ENCODE measurements at places on chromosomes 4 and X. TPM values are rescaled to one million over a fixed set of nuclear protein-coding genes. Genes with fewer than 3 reads are reported as not detected.
A peak's percentile ranks its signal among the peaks of the same experiment; 100 is the strongest.

- DNase-seq, result no peak
Measured at GRCh38 chr4:117831060-117831683, 203.1 kb upstream of the NDST3 start.

The DMP1 gene
- total RNA-seq, result 0.13 TPM

The S100P gene
- total RNA-seq, result not detected

DNA sequence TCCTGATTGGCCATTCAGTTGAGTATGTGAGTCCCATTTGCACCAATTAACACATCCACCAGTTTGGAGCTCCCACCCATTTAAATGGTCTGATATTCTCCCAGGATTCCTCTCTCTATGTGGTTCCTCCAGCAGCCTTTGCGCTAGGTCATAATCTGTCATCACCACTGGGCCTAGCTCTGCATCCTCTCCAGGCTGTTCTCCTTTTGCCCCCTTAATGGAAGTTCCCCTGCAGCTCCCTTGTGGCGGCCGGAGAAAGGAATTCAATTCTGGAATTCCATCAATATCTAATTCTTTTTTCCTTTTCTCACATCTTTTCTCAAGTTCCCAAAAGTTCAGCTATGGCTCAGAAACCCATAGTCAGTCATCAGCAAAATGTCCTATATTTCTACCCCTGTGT lies 2184.4 kb upstream of the AGA start:
- DNase-seq, result peak; percentile 24

The TMPRSS11A gene
- total RNA-seq, result not detected

The SPANXN3 gene
- not detected for total RNA-seq

DNA sequence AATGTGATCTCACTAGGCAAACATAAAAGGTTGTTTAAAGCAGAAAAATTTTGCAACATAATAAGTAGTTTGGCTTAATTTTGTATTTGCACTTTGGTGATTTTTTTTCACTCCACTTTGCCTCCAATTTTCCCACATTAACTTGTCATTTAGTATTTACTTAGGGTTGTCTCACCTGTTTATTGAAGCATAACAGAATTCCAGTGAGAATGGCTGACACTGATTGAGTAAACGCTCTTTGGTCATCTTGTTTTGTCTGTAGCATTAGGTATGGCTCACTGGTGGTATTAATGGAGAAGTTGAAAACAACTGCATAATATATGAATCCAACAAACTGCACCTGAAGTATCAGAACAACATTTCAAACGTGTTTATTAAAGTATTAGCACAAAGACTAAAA lies 799.5 kb upstream of the ADGRL3 start:
- no peak for DNase-seq

DNA sequence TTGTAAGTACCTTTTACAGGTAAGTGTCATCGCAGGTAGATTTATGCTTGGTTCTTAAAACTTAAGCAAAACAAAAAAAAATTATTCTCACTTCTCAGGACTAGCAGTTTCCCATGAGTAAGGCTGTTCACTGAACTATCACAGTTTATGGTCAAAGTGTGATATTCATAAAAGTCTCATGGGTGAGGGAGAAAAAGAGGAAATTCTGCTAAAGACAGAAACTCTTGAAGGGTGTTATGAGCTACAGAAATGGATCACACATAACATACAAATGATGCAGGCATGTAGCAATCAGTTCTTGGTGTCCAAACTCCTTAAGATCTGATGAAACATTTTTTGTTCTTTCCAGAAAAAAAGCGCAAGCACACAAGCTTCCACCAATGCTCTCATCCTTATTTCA lies 8.5 kb downstream of the RAB9A start:
- no peak for DNase-seq

The RNF128 gene
- 2.5 TPM for total RNA-seq

DNA sequence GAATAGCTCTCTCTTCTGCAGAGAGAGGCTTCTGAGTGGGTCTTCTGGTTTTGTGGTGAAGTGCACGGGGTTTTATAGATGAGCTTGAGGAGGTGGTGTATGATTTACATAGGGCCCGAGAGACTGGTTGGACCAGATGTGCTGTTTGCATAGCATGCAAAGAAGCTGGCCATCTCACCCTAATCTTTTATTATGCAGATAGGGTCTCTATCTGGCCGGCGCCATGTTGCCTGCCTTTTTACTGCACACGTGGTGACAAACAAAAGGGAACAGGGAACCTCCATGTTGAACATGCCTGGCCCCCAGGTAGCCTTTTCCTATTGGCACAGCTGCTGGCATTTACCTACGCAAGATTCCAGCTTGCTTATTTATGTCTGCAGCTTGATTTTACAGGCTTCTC lies 473.3 kb upstream of the FAM47C start:
- no peak for DNase-seq

GRCh38 chrX:15376956-15377355 lies 7.3 kb downstream of the VEGFD start:
- no peak for DNase-seq

The AKAP14 gene
- total RNA-seq, result not detected

DNA sequence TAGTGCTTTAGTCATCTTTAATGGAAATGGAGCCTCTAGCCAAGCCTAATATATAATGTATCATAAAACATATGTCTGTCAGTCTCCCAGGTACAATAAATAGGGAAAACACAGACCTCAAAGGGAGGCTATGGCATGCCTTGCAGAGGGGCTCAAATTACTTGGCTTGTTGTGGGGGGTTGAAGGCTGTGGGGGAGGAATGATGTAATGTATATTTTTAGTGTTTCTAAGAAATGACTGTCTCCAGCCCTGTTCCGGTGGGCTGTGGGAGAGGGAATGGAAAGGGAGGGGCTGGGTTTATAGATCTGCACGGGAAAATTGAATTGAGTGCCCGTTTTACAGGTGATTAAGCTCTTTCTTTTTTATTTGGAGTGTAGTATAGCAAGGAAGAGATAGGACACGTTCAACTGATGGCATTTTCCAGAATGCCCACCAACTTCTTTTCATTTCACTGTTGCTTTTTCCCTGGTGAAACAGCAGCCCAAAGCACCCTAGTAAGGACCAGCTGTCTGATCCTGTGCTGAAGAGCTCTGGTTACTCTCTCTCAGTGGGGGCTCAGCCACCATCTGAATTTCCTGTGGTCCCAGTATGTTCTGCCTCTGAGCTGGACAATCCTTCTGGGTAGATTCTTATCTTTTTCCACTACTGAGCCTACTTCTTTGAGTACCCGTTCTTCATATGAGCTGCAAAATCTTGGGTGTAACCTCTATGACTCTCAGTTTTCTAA lies 220.7 kb upstream of the CASK start:
- no peak for DNase-seq

The RENBP gene
- 19.3 TPM for total RNA-seq

- DNase-seq, result no peak
Measured at GRCh38 chrX:3094261-3094660, 53.0 kb downstream of the ARSF start.

DNA sequence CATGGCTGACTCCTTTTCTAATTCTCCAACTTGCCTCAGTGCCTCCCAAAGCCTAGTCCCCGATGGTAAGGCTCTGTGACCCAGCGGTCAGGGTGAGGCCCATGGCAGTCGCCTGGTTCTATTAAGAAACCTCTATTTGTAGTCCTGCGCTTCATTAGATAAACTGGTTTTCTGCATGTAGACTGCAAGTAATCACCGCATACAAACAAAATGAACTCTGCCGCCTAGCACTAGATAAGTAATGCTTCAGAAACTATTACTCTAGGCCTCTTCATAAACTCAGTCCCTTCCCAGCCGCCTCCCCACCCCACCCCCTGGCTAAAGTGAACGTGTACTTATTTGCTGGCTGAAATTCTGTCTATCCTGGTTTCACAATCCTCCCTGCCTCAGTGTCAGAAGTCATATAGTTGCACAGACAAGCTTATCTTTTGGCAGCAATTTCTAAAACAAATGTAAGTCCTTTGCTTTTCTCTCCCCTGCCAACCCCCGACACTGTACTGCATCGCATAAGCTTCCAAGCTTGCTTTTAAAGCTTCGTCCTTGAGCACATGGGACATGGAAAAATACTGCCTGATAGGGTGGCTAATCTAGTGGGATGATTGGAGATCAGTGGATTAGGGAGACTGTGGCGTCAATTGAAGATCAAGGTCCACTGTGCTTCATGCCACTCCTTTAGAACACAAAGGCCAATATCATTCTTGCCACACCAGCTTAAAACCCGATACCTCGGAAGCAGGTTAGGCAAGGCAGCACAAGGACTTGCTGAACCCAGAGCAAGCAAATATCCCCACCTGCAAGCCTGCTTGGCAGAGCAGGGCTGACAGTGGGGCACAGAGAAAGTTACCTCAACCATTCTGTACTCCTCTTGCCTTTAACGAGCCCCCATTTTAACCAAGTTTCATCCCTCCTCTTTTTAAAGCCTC lies 125.8 kb downstream of the IRF2 start:
- DNase-seq, result no peak

The STOX2 gene
- total RNA-seq, result 4.8 TPM

GRCh38 chrX:109826954-109827708 lies 94.1 kb upstream of the ACSL4 start:
- no peak for DNase-seq

- no peak for DNase-seq
Measured at GRCh38 chr4:134634301-134634700, 432.7 kb upstream of the PABPC4L start.

DNA sequence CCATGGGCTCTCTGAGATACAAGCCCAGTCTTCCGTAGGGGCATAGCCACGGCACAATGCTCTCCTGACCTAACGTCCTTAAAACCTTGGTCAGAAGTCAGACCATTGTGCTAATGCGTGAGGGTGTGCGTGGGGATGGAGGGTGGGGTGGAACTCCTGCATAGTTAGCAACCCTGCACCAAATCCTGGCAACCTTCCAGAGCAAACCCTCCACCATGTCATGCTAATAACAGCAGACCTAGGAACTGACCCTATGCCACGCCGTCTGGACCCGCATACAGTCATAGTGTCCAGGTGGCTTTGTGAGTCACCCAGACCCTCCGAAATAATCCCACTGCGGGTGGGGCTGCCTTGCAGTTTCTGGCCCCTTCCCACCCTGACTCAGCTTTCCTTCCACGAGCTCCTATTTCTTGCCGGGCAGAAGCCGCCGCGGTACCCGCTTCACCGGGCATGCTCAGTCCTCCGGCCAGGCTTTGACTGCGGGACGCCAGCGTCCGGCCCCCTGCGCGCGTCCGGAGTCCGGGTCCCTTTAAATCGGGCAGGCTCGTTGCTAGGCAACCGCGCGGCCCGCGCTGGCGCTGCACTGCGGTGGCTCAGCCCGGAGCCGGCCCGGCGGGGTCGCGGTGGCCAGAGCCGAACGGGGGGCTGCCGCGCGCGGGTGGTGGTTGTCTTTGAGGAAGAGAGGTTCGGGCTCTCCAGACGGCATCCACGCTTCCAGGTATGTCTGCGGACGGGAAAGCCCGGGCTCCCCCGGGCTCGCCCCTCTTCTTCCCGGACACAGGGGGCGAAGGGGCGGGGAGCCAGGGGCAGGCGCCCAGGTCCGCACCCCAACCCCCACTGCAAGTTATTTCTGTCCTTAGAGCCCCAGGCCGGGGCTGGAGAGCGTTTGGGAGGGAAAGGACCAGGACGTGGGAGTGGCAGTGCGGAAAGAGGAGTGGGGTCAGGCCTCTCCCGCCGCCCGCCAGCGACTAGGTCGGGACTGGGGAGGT lies at the start of gene CCDC160:
Gene CCDC160 (plus strand): TSS at position 557 of the 989 bp plus-strand sequence. CDS start 7,619 bp downstream, outside the sequence.
- DNase-seq, result peak; percentile 76

- no peak for DNase-seq
Measured at GRCh38 chrX:17005712-17006368, 59.4 kb downstream of the REPS2 start.

- peak; percentile 3 for DNase-seq
Measured at GRCh38 chrX:65821721-65822496, 154.5 kb downstream of the MSN start.

- peak; percentile 23 for DNase-seq
Measured at GRCh38 chr4:145545538-145546174, 64.0 kb downstream of the SMAD1 start.

The IRAK1 gene
- 89.9 TPM for total RNA-seq

DNA sequence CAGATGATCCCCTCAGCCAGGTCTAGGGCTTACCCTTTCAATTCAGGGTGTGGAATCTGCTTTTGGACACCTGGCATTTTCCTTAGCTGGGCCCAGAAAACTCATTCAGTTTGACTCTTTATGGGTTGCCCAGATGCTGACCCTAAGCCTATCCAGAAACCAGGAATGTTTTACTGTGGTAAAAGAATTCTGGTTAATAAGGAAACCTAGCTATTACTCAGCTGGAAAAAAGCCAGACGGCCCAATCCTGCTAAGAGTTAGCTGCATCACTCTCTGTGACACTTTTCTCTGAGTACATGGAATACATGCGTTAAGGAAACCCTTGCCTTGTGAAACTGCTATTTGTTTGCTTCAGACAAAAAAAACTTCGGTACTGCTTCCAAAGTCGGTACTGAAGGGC lies 28.0 kb downstream of the ING2 start:
- no peak for DNase-seq

- DNase-seq, result no peak
Measured at GRCh38 chr4:55989766-55990165, 41.0 kb downstream of the CEP135 start.

- DNase-seq, result no peak
Measured at GRCh38 chrX:16946971-16947562, 609 bp downstream of the REPS2 start.

GRCh38 chr4:87824352-87824751 lies 8.4 kb upstream of the MEPE start:
- DNase-seq, result no peak

- DNase-seq, result no peak
Measured at GRCh38 chr4:52716364-52717151, 34.7 kb downstream of the ERVMER34-1 start.

DNA sequence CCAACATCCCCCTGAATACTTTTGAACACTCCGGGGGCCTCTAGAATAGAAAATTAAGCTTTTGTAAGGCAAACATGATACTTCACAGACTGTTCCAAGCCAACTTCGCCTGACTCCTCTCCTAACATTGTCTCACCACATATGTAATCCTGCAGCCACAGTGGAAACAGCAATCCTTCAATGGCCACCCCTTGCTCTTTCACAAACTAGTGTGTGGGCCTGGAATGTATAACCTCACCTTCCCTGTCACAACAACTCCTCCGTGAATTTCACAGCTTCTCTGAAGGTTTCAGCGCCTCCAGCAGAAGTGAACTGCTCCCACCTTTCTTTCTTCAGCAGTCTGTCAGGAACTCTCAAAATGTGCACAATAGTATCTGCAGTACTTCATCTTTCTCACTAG lies 185.1 kb downstream of the ADGRL3 start:
- DNase-seq, result no peak

- DNase-seq, result no peak
Measured at GRCh38 chrX:103550415-103551051, 31.2 kb upstream of the RAB40A start.

The HELT gene
- not detected for total RNA-seq

DNA sequence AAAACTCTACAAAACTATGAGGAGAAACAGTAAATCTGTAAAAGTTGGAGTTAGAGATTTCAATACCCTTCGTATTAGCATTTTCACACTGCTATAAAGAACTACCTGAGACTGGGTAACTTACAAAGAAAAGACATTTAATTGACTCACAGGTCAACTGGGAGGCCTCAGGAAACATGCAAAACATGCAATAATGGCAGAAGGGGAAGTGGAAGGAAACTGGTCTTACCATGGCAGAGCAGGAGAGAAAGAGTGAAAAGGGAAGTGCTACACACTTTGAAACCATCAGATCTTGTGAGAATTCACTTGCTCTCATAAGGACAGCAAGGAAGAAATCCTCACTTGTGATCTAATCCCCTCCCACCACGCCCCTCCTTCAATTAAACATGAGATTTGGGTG lies 949.9 kb downstream of the TECRL start:
- no peak for DNase-seq

The FREM3 gene
- 0.56 TPM for total RNA-seq

The UPF3B gene
- 11.8 TPM for total RNA-seq

- DNase-seq, result no peak
Measured at GRCh38 chr4:24624381-24624780, 40.0 kb upstream of the DHX15 start.
